ENCODE measurements at places on chromosomes 11 and 22. TPM values are rescaled to one million over a fixed set of nuclear protein-coding genes. Genes with fewer than 3 reads are reported as not detected.

The OR51E1 gene
- total RNA-seq: not detected

The A4GALT gene
- 21.3 TPM for total RNA-seq

GRCh38 chr11:43760902-43761301 lies 80.4 kb downstream of the HSD17B12 start:
- no peak for DNase-seq

DNA sequence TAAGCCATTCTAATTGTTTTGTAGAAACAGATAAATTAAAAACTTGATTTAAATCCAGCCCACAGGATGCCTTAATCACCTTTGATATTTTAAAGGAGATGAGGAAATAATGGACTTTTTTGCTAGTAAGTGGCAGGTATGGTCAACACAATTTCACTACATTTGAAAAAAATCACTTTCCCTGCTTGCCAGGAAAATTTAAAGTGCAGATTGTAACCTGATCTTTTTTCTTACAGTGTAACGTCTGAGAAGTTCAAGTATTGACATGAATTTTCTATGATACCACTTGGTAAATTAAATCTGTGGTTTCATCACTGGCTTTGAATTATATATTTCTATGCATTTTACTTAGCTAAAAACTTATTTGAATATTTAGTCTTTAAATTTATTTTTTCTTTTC lies 65.3 kb downstream of the ARHGEF12 start:
- no peak for DNase-seq

- no peak for DNase-seq
Observed at GRCh38 chr11:76293189-76293631, 86.9 kb upstream of the WNT11 start.

GRCh38 chr22:49239264-49240015 lies 588.2 kb downstream of the BRD1 start:
- no peak for DNase-seq

The OTOG gene
- not detected for total RNA-seq

DNA sequence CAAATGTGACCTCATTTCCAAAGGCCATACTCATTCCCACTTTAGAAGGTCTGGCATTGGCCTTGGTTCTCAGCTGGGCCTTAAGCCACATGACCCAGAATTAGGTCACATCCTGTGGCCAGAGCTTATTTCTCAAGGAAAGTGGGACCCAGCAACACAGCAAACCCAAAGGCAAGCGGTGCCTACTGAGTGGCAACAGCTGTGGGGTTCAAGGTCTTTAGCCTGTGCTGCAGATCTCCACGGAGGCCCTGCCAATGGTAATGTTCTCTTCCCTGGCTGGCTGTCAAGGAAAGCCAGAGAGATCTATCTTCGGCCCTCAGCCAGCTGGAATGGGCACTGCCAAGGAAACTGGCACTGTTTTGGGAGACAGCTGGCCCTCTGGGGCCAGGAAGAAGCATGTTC lies 41.5 kb upstream of the TP53I11 start:
- no peak for DNase-seq

DNA sequence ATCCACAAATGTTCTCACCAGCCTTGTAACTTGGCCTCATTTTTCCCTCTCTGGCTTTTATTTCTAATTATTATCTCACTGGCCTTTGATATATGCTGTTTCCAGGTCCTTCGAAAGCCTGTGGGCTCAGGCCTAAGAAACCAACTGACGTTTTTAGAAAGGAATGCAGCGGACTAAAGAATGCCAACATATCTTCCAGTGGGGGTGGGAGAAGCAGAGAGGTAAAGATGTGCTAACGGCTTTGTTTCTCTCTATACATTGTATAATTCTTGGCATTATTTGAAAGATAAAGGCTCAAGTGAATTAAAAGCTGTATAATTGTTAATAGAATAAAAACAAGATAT lies 28.2 kb downstream of the OR6Q1 start:
- DNase-seq: no peak

The FOXRED1 gene
- 19.6 TPM for total RNA-seq

- no peak for DNase-seq
Observed at GRCh38 chr11:78961937-78962701, 387.5 kb upstream of the NARS2 start.

DNA sequence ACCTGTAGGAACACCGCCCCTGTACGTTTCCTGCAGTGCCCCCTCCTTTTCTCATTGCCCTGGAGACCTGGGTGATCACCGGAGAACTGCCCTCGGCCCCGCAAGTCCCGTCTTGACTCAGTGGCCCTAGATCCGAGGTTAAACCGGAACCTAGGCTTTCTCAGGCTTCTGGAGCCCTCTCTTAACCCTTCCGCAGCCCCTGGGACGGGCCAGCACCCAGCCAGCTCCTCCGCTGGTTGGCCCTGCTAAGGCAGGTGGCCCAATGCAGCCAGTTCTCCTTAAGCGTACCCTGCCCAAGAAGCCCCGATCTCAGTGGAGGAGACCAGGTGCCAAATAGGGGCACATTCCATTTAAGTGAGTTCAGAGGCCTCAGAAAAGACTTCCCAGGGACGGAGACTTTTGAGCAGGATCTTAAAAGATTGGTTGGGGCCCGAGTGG lies 776 bp downstream of the NLRX1 start:
- no peak for DNase-seq

Measured in left lung (tissue), 14 donors.